ENCODE measurements at places on chromosomes 5 and 9. TPM values are rescaled to one million over a fixed set of nuclear protein-coding genes. Genes with fewer than 3 reads are reported as not detected.

FAM169A gene
- 1.3 TPM for total RNA-seq

PCDHA9 gene
- total RNA-seq = 0.06 TPM

GRCh38 chr5:31415009-31415923 is 116.6 kb downstream of the DROSHA start:
- DNase-seq = no peak

DNA sequence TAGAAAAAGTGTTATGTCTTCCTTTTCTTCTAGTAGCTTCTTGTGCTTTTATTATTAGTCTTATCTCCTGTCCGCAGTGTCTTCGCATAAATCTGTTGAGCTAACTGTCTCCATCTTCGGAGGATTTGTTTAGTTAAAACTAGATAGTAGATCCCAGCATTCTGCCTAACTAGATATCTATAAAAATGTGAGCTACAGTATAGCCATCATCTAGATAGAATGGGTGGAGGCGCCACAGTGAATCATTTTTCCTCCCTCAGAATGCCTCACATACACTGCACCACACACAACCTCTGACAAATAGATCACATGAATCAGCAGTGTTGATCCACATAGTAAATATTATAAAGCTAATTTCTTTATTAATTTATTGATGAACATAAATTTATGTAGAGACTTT is 220.3 kb upstream of the GAS1 start:
- DNase-seq = no peak

GRCh38 chr5:14718778-14719177 is 54.3 kb downstream of the OTULIN start:
- no peak for DNase-seq

RNF183 gene
- total RNA-seq = not detected

INSYN2B gene
- 3.0 TPM for total RNA-seq

CATSPER3 gene
- not detected for total RNA-seq

LECT2 gene
- total RNA-seq = not detected

STPG3 gene
- not detected for total RNA-seq

DNA sequence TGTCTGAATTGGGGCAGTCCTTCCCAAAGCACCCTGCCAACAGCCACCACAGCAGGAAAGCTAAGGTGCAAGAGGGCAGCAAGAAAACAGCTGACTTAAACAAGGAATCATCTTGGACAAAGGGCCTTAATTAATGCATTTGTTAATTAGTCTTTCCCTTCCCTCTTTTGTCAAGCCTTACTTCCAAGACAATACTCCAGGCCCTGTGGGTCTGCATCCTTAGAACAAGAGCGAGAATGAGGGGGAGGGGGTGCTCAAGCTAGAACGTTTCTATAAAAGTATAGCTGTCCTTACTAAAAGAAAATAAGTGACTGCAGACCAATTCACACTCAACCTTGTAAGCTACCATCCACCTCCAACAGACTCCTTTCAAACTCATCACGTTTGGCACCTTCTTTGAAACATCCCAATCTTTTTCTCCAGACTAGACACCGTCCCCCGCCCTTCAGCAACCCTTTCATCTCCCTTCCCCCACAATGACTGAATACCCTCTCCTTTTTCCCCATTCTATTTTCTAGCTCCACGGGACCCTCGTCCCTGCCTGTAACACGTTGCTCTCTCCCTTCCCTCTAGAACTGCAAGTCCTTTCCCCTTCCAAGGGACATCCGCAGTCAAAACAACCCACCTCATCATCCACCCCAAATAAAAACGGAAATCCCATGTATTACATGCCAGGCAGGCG is 85.7 kb upstream of the RNF38 start:
- DNase-seq = no peak

IRX1 gene
- total RNA-seq = 0.06 TPM

GRCh38 chr9:79667120-79667519 is 95.4 kb downstream of the TLE4 start:
- DNase-seq = no peak

ZNF622 gene
- 28.2 TPM for total RNA-seq

FRRS1L gene
- 0.10 TPM for total RNA-seq

- DNase-seq = no peak
Measured at GRCh38 chr5:135008556-135008955, 25.5 kb downstream of the PITX1 start.

GRCh38 chr5:42502613-42503470 is 79.6 kb downstream of the GHR start:
- DNase-seq = no peak

PCDH12 gene
- 67.3 TPM for total RNA-seq

DNA sequence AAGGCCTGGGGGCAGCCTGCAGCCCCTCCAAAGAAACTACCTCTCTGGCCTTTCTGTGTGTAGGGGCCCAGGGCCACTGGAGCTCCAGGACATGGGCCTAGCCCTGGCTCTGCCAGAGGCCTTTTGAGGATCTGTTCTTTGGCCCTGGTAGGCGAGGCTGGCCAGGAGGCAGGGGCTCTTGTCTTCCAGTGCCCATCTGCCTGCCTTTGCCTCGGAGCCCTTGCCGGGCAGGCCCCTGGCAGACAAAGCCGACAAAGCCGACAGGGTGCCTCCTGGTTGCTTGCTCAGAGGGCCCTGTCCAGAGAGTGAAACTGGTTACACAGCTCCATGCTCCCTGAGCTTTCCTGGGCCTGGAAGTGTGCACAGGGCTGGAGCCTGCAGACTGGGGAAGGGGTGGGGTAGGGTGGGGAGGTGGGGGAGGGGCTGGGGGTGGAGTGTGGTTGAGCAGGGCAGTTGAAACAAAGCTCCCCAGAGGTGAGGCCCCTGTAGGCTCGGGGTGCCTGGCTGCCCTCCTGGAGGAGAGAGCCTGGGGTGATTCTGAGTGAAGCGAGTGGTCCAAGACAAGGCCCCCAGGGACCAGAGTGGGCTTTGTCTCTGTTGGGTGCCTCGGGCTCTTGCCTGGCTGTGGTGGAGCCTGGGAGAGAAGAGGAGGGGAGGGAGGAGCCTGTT is 29.3 kb downstream of the PTPA start:
- no peak for DNase-seq

PCDHGA7 gene
- 5.3 TPM for total RNA-seq

FOXD4L5 gene
- total RNA-seq = not detected

SLC6A18 gene
- total RNA-seq = not detected

CYLC2 gene
- total RNA-seq = not detected

- no peak for DNase-seq
Measured at GRCh38 chr9:113658545-113658895, 195.0 kb downstream of the RGS3 start.

- no peak for DNase-seq
Measured at GRCh38 chr9:7095058-7095457, 337.3 kb downstream of the KDM4C start.

- DNase-seq = no peak
Measured at GRCh38 chr5:35274839-35275509, 44.7 kb upstream of the PRLR start.

GRCh38 chr5:138953387-138954256 is 78.5 kb upstream of the LRRTM2 start:
- DNase-seq = no peak

DNA sequence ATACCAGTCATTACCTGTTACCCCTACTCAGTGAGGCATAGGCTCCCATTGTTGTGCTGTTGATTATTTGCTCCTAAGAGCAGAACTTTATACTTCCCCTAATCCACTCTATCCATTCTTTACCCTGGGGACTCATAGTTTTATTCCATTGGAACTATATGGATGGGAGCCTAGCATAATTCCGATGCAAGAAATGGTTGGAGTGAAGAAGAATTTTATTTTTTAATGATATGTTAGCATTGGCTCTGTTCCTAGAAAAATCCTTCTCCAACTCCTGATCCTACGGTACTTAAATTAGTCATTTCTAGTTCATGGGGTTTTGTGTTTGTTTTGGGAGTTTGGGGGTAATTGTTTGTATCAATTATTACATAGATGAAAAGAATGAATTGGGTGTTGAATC is 191.5 kb downstream of the GOLPH3 start:
- no peak for DNase-seq

SLC45A2 gene
- not detected for total RNA-seq

- no peak for DNase-seq
Measured at GRCh38 chr5:138439477-138440158, 761 bp downstream of the REEP2 start.

SLC25A48 gene
- not detected for total RNA-seq

DNA sequence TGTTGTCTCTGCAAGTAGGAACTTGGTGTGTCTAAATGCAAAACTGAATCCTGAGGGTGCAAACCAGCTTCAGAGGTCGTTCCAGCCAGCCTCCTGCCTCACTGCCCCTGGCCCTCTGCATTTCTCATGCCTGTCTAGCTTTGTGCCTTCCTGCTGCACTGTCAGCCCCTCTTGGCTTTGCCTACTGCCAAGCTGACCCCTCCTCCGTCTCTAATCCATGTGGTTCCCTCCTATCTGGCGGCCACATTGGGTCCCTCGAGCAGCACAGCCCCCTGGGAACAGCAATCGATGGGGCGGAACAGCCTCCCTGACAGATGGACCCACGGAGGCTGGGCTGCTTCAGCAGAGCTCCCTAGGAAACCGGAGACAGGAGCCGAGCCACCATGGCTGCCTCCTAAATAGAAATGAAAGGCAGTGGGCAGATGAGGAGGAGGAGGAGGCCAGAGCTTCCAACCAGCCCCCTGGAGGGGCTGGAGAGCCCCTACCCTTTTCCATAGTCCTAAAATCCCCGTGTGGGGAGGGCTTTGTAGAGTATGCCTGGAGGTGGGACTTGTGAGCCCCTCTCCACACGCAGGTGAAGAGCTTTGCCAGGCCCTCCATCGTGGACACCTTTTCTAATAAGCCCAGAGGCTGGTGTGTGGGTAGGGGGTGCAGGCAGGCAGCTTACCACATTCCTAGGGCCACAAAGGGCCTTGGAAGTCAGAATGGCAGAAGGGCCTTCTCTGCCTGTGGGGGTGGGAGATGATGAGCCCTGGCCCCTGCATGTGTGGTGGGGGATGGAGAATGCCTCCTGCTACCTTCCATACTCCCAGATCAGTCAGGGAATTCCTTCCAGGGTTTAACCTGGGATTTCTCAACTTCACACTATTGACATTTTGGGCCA is 9.2 kb upstream of the CXXC5 start:
- DNase-seq = no peak

- DNase-seq = no peak
Measured at GRCh38 chr5:158309088-158309807, 450.3 kb upstream of the CLINT1 start.

NUTM2F gene
- total RNA-seq = not detected

GRCh38 chr5:140556438-140556837 is 835 bp downstream of the SRA1 start:
- no peak for DNase-seq

LRRC26 gene
- total RNA-seq = not detected

GRCh38 chr9:38059233-38059936 is 9.6 kb downstream of the SHB start:
- peak; percentile 75 for DNase-seq

DNA sequence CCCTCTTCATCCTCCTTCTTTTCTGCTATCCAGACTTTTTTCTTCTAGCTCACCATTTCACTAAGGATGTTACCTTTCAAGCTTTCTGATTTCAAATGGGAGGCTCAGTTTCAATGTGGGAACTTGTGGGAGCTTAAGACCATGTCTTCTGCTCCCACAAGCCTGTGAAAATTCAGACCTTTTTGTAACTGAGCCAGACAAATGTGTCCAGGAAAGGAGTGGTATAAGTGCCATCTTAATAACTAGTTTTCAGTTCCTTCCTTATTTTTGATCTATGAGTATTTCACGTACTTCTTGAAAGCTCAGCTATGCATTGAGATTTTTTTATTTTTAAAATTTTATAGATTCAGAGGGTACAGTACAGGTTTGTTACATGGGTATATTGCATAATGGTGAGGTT is 4.6 kb upstream of the ERCC6L2 start:
- DNase-seq = no peak

ZNF366 gene
- total RNA-seq = 33.7 TPM

All from glomerular endothelial cell (primary cell).